ENCODE measurements at places on chromosomes 7 and 10.

DNA sequence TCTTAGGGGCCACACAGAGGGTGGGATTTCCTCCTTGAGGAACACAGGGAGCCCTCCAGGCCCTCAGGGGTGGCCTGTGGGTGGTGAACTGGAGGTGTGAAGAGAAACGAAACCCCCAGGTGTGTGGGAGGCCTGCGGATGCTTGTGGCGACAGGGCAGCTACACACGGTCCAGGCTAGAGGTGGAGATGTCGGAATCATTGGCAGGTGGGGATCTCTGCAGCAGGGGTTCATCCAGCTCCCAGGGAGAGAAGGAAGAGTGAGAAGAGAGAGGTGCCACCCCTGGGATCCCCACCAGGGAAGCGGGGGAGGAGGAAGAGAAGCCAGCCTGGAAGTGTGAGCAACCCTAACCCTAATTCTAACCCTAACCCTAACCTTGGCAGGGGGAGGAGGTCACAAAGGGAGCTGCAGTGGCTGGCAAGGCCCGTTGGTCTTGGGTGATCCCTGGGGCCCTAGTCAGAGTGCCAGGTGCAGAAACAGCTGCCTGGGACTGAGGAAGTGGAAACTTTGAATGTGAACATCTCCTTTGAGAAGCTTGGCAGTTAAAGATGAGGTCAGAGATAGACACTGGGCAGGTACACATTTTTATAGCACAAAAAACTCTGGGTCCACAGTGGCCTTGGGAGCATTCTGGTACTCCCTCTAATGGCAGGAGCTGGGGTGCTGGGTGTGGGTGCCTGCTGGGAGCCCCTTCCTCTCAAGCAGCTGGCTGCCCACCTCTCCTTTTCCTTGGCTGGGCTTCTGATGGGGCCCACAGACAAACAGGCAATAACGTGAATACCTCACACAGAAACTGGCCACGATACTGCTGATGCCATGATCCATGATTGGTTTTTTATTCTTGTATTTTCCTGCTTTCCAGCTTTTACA lies 6.8 kb upstream of the AEBP1 start:
- DNase-seq, result no peak

GRCh38 chr7:822692-823276 lies 9.5 kb upstream of the SUN1 start:
- DNase-seq, result no peak

- DNase-seq, result no peak
Observed at GRCh38 chr7:102892631-102893278, 20.0 kb upstream of the LRRC17 start.

GRCh38 chr7:70072220-70072619 lies 473.9 kb downstream of the AUTS2 start:
- no peak for DNase-seq

- DNase-seq, result no peak
Observed at GRCh38 chr7:98215561-98216495, 4.6 kb downstream of the BHLHA15 start.

- no peak for DNase-seq
Observed at GRCh38 chr7:8018961-8019360, 50.4 kb downstream of the GLCCI1 start.

DNA sequence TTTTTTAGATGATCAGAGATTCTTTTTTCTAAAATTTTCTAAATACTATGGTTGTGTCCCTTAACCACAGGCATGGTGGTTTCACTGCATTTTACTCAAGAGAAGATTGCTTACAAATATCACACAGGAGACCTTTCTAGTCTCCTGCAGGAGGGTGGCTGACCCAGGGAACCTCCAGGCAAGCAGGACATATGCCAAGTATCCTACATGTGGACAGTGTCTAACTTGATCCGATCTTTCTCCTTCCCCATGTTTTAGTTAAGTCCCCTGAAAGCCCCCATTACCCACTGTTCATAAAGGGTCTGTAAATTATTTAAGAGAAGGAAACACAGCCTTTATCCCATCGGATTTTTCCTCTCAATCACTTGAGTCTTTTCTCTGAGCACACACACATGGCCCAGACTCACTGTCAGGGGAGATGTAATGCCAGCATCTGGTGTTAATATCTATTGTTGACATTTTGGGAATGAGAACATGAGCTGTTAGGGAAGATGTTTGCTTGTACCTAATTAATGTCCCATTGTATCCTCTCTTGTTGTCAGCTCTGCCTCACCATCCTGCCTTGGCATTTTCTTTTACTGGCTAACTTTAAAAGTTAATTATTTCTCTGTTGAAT lies 755.2 kb downstream of the AUTS2 start:
- DNase-seq, result no peak

DNA sequence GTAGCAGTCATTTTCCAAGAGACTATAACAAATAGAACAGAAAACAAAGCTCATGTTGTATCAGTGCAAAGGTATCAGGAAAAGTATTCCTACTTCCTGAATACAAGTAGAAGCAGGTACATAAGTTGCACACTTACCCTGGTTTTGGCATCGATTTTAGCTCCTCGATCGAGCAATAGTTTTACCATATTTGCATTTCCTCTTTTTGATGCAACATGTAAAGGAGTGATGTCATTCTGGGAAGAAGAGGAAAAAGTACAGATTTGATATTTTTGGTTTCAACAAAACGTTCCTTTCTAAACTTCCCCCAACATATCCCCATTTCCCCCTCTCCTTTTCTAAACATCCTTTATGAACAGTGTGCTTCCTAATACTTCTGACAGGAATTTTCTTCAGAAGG lies 155.1 kb downstream of the ANK3 start:
- DNase-seq, result no peak

GRCh38 chr7:20647908-20648776 lies 32.7 kb downstream of the ABCB5 start:
- DNase-seq, result peak; percentile 4

DNA sequence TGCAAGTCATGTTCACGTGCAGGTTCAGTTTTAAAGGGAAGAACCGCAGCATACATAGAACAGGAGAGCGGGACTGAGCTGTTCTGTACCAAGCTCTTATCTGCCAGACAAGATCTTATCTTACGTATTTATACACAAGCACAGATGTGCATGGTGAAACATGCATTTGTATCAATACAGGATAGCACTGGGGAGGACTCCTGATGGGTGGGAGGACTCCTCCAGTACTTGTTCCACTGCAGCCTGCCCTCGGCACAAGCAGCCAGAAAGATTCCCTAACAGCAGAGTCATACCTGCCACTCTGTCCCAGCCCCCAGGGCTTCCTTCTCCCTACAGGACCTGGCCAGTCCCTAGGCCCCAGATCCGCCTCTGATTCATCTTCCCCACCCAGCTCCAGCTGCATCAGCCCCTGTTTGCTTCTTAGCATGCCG lies 13.2 kb upstream of the PRKCQ start:
- no peak for DNase-seq

DNA sequence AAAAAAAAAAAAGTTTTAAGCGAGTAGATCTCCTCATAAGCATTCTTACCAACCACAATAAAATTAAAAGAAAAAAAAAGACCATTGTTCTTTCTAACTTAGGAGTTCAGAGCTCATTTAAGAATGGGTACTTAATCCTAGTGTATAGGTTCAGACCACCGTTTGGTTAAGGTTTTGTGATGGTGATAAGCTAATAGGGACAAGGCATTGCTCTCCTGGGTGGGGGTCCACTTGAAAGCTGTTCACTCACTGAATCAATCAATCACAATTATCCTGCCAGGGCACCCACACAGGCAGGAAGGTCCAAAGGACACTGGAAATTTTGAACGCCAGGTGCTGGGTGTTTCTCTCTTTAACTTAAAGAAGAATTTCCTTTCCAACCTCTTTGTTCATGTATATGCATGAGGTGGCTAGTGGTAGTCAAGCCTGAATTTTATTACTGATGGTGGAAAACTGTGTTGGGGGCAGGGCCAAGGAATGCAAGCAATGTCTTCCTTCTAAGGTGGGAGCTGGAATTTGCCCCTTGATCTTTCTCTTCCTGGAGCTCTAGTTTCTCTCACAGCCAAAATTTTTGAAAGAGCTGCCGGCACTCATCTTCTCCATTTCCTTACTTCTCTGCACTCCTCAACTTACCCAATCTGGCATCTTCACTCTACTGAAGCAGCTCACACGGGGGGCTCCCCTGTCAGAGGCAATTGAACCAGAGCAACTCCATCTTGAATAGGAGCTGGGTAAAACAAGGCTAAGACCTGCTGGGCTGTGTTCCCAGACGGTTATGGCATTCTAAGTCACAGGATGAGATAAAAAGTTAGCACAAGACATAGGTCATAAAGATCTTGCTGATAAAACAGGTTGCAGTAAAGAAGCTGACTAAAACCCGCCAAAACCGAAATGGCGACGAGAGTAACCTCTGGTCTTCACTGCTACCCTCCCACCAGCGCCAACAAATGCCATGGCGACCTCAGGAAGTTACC lies 7.5 kb upstream of the FAM131B start:
- DNase-seq, result no peak

DNA sequence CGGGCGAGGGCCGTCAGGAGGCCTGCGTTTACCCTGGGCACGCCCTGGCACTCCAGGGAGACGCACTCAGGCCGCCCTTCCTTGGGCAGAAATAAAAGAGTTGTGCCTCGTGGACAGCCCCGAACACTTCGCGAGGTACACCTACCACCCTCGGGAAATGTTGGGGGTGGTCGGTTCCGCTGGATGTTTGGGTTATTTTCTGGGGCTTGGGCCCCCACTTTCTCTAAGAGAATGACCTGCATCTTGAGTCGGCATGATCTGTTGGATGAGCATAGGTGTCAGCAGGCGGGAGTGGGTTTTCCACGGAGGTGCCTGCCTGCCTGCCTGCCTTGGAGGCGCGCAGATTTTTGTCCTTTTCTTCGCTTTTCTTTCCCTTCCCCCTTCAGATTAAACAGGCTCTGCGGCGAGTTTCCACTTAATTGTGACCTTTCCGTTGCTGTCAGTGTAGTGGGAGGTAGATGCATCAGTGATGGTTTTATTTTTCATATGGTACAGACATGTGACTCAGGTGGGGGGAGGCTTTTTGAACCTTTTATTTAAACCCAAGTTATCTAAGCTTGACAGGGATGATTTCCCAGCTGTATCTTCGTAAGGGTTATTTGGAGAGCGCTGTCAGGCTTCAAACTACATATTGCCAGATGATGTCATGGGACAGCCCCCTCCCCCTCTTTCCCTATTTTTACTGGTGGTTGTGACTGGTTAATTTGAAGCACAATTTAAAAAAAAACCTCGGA lies 661 bp downstream of the HECTD2 start:
- peak; percentile 69 for DNase-seq

DNA sequence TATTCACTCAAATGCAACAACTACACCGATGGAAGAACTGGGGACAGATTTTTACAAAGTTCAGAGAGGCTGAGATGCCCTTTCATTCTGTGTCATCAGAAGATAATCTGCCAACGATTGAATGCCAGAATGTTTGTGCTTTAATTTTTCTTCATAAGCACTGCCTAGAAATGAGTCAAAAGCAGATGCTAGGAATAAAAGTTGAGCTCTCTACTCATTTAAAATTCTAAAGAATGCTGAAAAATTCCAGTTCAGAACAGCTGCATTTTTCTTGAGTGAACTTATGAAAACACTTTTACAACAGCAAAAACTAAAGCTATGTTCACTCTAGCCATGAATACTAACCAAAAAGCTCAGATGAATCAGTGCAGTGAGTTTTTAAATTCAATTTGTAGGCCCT lies 22.3 kb upstream of the FAM133B start:
- DNase-seq, result no peak

GRCh38 chr7:98434087-98434486 lies 33.2 kb upstream of the BAIAP2L1 start:
- DNase-seq, result no peak

DNA sequence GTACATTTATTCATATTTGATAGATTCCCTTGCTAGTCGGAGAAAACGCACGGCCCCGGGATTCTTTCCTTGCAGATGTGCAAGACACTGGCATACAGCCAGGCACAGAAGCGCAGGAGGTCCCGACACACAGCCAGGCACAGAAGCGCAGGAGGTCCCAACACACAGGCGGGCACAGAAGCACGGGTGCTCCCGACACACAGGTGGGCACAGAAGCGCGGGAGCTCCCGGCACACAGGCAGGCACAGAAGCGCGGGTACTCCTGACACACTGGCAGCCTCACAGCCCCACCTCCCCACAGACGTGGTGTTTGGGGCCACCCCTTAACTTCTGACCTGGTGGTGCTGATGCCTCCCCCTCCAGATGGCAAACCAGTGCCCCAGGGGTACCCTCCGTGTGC lies 237.3 kb downstream of the ZMYND11 start:
- no peak for DNase-seq

- no peak for DNase-seq
Observed at GRCh38 chr10:9613338-9614075, 1404.2 kb upstream of the CELF2 start.

DNA sequence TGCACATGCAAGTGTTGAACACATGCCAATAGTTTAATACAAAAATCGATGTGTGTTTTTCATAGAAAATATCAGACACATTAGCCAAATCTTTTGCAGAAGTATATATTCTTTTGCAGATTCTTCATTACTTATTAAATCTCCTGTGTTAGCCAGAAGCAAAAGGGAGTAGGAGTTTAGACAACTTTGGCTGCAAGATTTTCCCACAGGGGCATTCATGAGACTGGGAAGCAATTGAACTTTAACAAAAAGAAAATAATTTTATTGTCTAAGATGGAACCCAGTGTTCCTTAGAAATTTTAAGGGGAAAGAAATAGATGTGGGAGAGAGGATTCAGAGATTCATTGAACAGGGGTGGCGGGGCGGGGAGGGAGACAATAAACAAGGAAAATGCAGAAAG lies 1336.0 kb downstream of the GATA3 start:
- DNase-seq, result peak; percentile 57

GRCh38 chr10:59315465-59315864 lies 46.9 kb downstream of the FAM13C start:
- DNase-seq, result no peak

GRCh38 chr7:93119191-93119905 lies 1.6 kb upstream of the SAMD9 start:
- DNase-seq, result no peak

DNA sequence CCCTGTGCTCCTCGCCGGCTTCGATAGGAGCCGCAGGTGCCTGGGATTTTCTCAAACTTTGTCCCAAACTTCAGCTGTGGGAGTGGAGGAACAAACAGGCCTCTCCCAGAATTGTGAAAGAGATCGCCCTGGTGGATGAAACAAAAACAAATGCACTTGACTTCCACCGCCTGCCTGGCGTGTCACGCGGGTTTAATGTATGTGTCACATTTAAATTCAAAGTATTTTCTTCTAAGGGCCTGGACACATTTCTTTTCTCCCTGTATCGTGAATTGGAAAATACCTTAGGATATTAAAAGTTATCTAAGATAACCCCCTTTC lies 694 bp upstream of the WASL start:
- DNase-seq, result no peak

Data from muscle of arm (tissue), 14 donors.